Hematopoietic multipotent progenitor cell treated with erythropoietin and hydrocortisone succinate and interleukin-3 and kit ligand, for 8 days (in vitro differentiated cells): ENCODE measurements at places on chromosomes 1 and 21.
A peak's percentile ranks its signal among the peaks of the same experiment; 100 is the strongest.

DNA sequence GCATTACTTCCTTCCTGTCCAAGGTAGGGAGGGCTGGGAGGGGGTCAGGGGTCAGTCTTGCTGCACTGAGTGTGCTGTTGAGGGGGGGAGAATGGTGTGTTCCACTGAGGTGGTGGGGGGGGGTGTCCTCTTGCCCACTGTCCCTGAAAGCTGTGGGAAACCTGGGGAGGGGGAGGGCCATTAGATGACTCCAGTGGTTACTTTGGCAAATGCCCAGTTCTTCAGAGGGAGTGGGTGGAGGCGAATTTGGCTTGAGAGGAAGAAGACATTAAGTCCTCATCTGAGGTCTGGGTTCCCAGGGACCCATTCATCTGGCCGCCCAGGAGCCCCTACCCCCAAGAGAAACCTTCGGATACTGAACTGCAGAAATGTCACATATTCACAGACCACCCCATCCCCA lies 36.2 kb downstream of the MEF2D start:
- peak; percentile 14 for DNase-seq

GRCh38 chr1:56938646-56939045 lies 27.2 kb downstream of the C8B start:
- no peak for DNase-seq

DNA sequence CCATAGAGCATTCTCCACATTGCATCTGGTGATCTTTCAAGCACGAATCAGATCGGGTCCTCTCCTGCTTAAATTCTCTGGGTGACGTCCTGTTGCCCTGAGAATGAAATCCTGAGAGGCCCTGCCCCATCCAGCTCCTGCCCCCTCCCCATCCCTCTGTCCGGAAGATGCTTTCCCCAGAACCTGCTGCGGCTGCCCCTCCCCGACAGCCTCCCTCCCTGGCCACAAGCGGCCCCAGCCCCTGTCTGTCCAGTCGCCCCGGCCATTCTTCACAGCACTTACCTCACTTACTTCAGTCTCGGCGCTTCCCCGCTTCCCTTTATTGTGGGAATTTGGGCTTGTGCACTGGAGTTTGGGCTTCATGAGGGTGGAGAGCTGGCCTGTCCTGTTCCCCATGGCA lies 40.3 kb downstream of the TAS1R2 start:
- no peak for DNase-seq

- DNase-seq: no peak
Measured at GRCh38 chr1:95829556-95829955, 595.5 kb downstream of the RWDD3 start.

- no peak for DNase-seq
Measured at GRCh38 chr1:38728585-38728908, 131.0 kb downstream of the RRAGC start.

GRCh38 chr1:19675797-19676196 lies 11.1 kb downstream of the HTR6 start:
- DNase-seq: no peak

DNA sequence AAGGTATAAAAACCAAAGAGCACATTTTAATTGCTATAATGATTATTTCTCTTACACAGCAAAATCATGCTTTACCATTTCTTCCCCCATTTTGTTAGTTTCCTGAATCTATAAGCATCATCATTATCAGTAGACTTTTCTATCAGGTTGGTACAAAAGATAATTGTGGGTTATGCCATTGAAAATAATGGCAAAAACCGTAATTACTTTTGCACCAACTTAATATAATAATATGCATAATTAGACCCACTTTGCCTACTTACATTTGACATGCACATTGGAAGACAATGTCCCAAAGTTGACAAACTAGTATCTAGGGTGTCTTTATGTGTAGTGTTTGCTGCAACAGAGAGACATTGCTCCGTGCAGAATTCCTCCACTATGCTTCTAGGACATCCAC lies 594.2 kb downstream of the LMO4 start:
- DNase-seq: no peak

GRCh38 chr1:21837476-21837875 lies 25.4 kb downstream of the LDLRAD2 start:
- no peak for DNase-seq
